ENCODE measurements at places on chromosomes 1 and 21.

DNA sequence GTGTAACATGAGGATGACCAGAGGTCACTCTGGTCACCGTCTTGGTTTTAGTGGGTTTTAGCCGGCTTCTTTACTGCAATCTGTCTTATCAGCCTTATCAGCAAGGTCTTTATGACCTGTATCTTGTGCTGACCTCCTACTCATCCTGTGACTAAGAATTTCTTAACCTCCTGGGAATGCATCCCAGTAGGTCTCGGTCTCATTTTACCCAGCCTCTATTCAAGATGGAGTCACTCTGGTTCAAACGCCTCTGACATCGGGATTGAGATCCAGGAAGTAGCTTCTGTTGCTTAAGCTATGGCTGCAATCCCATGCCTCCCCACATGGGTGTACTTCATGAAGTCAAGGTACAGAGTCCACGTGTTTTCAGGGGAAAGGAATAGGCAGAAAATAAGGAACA is 19.9 kb downstream of the FMN2 start:
- DNase-seq = no peak

- DNase-seq = no peak
Observed at GRCh38 chr1:240295811-240296210, 204.1 kb downstream of the FMN2 start.

DNA sequence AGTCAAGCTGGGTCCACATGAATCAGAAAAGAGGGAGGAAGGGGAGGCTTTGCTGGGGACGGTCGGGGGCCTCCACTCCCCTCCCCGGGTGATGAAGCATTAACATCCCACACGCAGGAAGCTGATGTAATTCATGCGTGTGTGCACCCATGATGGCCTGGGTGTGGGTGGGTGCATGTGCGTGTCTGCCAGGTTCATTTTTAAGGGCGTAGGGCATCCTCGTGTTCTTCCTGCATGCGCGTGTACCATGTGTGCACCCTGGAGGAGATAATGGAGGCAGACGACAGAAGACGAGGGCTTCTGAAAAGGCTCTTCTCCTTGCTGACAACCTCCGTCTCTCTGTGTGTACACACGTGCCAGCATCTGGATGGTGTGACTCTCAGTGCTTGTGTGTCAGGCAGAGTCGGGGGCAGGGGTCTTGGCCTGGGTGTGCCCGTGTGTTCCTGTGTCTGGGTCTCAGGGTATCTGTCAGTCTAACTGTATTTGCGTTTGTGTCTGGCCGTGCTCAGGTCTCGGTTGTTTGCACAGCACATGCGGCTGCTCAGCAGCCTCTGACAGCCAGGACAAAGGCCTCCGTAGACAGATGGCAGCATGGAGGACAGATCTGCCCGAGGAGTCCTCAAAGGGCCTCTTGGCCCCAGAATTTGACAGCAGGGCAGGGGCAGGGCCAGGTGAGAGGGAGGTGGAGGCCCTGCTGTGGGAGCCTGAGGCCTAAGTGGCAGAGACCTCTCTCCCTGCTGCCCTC is 2.4 kb downstream of the RAP1GAP start:
- peak; percentile 35 for DNase-seq

GRCh38 chr1:230105754-230106625 is 39.0 kb downstream of the GALNT2 start:
- no peak for DNase-seq

GRCh38 chr1:229888561-229889001 is 178.5 kb upstream of the GALNT2 start:
- no peak for DNase-seq

- DNase-seq = no peak
Observed at GRCh38 chr21:16388291-16388690, 658.5 kb downstream of the USP25 start.

DNA sequence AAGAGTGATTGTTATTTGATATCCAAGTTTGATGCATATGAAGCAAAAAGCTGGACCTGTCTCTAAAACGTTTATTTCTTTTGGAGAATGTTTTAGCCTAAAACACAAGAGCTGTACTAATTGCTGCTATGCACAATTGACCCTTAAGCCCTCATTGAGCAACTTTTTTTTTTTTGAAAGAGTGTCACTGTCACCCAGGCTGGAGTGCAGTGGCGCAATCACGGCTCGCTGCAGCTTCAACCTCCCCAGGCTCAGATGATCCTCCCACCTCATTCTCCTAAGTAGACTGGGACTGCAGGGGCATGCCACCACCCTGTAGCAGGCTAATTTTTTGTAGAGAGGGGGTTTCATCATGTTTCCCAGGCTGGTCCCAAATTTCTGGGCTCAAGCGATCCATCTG is 129.1 kb downstream of the PIK3R3 start:
- DNase-seq = no peak

- DNase-seq = no peak
Observed at GRCh38 chr21:25649146-25649545, 10.1 kb downstream of the JAM2 start.

- DNase-seq = no peak
Observed at GRCh38 chr1:83693427-83694126, 305.4 kb downstream of the TTLL7 start.

- no peak for DNase-seq
Observed at GRCh38 chr21:38938343-38938742, 132.6 kb downstream of the ETS2 start.

DNA sequence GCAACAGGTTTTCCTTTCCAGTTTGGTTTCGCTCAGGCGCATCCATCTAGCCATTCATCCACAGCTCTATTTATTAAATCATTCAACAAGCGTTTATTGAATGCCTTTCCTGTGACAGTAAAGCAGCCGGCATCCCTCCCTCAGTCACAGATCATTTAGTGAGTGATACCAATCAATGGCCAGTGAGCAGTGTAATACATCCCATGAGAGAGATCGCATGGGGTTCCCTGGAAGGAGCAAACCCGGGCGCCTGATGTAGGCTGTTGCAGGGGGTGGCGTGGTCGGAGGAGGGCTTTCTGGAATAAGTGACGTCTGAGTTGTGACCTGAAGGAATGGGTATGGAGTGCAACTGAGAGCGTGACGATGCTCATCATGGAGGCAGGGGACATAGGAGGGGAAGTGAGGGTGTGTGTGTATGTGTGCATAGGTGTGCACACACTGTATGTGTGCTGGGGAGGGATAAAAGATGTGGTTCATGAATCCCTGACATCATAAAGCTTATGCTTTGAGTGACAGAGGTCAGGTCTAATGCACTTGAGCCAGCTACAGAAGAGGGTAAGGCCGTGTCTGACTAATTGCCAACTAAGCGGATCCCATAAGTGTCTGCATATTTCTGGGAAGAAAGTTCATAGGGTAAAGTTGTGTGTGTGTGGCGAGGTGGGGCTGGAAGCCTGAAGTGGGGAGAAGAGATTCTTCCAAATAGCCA is 6.6 kb downstream of the FCMR start:
- DNase-seq = no peak

DNA sequence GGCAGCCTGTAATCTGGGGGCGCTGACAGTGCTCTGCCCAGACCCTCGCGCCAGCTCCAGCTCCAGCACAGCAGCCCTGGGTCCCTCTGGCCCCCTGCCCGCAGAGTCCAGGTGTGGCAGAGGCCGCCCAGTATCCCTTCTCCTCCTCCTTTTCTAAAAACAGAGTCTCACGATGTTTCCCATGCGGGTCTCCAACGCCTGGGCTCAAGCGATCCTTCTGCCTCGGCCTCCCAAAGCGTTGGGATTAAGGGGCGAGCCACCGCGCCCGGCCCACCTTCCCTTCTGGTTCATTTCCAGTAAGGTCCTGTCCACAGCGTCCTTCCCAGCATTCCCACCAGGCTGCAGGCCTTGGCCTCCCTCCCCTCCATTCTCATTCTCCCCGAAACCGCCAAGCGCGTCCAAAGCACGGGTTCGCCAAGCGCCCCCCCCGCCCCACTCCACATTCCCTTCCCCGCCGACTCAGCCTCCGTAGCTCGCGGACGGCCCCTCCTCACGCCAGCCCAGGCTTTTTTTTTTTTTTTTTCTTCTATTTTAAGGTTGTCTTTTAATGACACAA is 2.0 kb upstream of the PCBP3 start:
- DNase-seq = no peak

DNA sequence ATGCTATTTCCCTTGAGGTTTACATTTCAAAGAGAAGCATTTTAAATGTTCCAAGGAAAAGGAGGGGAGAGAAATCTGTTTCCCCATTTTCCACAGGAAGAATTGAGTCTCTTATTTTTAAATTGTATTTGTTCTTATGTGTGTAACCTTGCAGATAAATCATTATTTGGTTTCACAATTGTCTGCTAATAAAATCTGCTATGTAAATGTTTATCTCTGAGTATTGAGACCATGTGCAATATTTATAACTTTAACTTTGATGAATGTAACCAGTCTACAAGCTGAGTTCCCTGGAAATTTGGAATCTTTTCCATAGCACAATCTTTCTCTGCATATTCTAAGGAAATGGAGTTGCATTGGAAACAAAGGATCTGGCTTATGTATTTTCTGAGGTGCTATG is 209.6 kb downstream of the PTBP2 start:
- no peak for DNase-seq

DNA sequence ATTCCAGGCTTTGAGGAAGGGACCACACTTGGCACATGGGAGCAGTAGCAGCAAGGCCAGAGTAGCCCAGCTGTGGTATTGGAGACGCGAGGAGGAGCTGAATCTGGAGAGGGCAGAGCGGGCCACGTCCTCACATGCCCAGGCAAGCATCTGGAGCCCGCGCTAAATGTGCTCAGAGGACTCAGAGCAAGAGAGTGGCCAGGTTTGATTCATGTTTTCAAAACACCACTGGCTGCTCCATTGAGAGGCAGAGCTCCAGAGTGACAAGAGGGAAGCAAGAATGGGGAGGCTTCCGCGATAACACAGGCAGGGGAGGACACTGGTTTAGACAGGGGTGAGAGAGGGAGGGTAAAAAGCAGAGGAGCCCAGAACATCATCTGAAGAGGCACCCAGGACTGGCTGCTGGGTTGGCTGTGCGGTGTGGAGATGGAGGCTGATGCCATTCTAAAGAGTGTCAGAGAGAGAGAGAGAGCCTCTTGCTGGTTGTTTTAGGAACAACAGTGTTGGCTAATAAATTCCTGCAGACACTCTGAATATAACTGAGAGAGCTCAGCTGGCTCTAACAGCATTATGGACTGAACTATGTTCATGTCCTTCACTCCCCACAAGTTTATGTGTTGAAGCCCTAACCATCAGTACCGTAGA is 32.3 kb downstream of the RCAN1 start:
- no peak for DNase-seq

DNA sequence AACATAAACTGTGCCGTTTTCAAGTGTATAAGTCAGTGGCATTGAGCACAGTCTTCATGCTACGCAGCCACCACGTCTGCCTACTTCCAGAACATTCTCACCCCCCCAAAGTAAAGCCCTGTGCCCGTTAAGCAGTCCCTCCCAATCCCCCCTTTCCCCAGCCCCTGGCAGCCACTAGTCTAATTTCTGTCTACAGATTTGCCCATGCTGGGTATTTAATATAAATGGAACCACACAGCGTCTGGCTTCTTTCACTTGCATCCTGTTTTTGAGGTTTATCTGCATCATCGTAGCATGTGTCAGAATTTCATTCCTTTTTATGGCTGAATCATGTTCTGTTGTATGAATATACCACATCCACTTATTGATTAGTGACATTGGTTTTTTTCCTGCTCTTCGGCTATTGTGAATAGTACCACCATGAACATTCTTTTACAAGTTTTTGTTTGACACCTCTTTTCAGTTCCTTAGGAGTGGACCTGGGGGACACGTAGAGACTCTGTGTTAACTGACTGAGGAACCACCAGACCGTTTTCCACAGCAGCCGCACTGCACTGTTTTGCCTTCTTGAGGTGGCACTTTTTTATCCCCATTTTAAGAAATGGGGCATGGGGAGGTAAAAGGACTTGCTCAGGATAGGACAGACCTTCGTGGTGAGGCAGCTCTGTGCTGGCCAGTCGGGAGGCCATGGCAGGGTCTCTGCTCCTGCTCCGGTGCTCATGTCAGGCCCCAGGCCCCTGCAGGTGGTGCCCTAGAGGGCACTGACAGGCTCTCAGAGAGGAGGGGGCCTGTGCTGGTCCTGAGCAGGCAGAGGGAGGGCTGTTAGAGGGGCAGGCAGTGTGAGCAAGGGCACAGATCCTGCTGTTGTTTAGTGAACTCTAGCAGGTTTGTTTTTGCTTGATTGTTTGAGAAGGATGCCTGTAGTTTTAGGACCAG is 123.8 kb downstream of the PCBP3 start:
- no peak for DNase-seq

GRCh38 chr1:17438318-17439249 is 893 bp downstream of the RCC2 start:
- no peak for DNase-seq

- DNase-seq = no peak
Observed at GRCh38 chr1:33088119-33088906, 7.4 kb downstream of the AZIN2 start.
